ACHN (cell line): ENCODE measurements at places on chromosomes 1 and 21.

DNA sequence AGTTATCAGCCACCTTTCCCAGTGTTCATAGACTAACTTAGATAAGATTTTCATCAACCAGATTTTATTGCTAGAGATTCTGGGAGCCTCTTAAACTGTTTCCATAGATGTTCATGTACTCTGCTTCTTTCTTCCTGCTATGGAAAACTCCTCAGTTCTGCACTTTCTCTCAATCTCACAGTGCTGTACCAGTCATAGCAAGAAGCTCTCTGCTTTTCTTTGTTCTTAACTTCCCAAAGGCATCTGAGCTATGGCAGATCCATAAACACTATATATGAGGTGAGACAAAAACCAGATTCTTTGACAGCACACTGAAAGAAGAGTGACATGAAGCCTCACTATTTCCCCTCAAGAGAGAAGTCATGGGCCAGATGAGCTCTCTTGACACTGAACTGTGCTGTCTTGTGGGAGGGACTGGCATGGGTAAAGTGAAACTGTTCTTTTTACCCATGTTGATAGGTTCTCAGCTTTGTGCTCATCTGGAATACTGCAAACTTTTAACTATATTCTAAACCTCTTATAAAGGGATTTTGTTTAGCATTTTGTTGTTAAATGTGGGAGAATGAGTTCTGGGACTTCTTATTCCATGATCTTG lies 64.2 kb upstream of the LYPLAL1 start:
- DNase-seq = no peak

DNA sequence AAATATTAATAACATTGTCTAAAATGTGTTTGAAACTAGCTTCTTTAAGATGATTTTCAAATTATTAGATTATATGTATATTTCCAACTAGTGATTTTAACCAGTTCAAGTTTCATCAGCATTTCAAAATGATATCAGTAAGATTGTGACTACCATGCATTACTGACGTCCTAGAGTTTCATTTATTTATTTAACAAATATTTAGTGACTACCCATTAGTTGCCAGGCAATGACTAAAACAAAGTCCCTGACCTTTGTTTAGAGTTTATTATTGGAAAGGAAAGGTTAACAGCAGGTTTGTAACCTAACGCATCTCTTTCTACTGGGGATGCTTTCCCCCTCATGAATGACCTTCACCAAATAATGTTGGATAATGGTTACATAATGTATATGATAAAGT lies 7.6 kb upstream of the C4BPB start:
- no peak for DNase-seq

GRCh38 chr21:45699966-45700365 lies 56.4 kb downstream of the PCBP3 start:
- no peak for DNase-seq

DNA sequence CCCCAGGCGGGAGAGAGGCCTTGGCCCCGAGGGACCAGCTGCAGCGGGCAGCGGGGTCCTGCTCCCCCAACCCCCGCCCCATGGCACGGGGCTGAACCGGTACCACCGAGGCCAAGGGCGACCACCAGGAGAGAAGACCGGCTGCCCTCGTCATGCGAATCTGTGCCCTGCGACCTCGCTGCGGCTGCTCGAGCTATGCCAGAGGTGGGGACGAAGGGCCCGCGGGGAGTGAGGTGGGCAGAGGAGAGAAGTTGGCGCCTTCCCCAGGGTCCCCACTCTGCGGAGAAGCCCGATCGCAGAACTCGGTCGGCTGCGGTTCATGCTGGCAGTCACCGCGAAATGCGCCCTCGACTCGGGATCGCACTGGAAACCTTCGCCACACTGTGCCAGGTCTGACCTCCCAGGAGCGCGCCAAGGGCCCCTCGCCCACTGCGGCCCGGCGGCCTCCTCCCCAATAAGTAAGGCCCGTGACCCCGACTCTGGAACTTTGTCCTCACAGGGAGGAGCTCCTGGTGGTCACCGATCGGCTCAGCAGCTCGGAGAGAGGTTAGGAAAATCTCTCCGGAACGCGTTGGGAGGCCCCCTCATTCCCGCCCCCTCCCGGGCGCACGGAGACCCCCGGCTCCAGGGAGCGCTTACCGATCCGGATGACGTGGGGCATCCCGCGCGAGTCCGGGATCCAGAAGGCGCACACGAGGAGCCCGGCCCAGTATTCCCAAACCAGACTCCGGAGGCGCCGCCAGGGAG lies 787 bp downstream of the GRIK3 start:
- no peak for DNase-seq

DNA sequence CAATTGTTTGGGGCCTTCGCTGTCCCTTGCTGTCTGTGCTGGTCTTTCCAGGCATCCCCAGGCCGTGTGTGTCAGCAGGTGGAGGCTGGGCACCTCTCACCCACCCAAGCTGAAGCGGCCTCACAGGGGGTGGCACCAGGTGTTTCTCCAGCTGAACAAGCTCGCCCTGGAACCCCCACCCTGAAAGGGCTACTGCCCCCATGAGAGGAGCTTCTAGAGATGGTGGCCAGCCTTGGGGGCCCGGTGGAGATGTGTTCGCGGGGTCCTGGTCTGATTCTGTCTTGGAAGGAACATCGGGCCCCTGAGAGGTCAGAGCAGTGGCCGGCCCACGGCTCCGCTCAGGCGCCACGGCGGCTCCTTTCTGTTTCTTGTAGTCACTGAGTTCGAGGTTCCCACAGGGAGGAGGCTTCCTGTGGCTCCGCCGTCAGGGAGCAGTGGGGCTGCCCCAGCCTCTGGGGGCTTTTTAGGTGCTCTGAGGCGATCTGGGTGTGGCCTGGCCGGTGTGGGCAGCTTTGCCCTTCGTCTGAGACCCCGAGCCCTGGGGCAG lies 46.9 kb downstream of the SKI start:
- no peak for DNase-seq
